ENCODE measurements at places on chromosomes 5 and 9.

- no peak for DNase-seq
These were observed 131.7 kb upstream of the VLDLR start for GRCh38 chr9:2489838-2490314.

DNA sequence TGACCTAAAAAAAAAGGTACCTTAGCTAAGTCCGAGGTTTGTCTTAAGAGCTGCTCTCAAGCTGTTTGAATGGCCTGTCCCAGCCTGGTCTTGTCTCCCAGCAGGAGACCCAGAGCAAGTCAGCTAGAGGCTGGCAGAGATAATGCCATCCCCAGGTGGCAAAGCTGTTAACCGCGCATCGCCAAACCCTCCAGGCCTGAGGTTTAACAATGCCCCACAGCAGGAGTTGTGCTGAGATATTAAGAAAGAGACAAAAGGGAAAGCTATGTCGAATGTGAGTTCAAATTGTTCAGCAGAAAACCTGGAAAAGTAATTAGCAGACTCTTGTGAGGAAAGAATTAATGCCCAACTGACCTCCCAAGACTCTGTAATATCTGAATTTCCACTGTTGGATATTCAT is 187.1 kb downstream of the FSTL4 start:
- DNase-seq, result no peak

GRCh38 chr9:70160686-70161600 is 97.8 kb upstream of the SMC5 start:
- DNase-seq, result no peak

GRCh38 chr5:1063661-1064382 is 48.0 kb downstream of the SLC12A7 start:
- no peak for DNase-seq

DNA sequence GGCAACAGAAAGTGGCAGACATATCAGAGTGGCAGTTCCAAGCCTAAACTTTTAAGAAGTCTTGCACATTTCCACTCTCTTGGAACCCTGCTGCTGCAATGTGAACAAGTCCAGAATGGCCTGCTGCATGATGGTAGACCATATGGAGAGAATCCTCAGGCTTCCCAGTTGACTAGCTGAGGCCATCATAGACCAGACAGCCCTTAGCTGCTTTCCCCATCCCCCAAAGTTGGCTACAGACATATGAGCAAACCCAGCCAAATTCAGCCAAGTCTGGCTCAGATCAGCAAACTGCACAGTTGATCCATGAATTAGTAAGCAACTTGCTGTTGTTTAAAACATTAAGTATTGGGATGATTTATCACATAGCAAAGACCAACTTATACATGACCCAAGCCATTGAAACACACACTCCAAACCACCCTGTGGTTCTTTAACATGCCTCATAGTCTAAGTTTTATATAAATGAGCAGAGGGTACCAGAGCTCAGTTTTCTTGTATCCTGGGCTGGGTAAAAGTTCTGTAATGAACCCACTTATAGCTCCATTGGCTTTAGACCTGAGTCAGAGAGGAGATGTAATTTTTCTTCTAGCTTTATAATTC is 19.9 kb downstream of the PPP3R2 start:
- no peak for DNase-seq

GRCh38 chr5:152801886-152802285 is 396.8 kb upstream of the NMUR2 start:
- no peak for DNase-seq

GRCh38 chr5:68122439-68123328 is 92.9 kb upstream of the PIK3R1 start:
- no peak for DNase-seq

- no peak for DNase-seq
These were observed 97.9 kb upstream of the MAMDC2 start for GRCh38 chr9:69945671-69946141.

- no peak for DNase-seq
These were observed 17.2 kb upstream of the SPZ1 start for GRCh38 chr5:80302636-80303035.

DNA sequence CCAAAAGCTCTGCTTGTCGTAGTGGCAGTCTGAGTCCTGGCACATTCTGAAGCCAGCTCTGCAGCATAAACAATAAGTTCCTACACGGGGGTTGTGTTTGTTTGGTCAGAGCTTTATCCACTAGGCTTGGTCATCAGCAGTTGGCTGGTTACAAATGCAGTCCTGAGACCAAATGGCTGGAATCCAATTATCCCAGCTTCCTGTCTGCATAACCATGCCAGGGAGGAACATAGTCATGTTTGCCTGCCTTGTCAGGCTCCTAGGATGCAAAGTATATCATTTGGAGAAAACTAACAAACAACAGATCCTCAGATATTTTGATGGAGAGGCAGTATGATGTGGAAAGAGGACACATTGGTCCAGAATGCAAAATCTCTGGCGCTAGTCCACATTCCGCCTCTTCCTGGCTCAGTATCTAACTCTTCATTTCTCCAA is 85.8 kb downstream of the FBXO38 start:
- DNase-seq, result no peak

DNA sequence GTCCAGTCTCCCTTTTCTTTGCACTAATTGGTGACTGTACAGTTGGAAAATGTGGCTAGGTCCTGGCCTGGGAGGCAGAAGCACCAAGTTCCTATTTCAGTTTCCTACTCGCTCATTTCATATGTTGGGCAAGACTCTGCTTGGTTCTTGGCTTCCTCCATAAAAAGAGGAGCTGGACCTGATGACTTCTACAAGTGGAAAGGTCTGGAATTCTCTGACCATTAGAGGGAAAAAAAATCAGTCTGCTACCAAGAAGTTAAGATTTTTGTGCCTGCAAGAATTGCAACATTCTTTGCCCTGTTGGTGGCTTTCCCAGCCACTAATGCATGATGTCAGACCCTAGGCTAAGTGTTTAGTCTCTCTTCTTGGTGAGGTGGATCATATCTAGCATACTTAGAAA is 91.5 kb downstream of the WDR41 start:
- DNase-seq, result no peak

DNA sequence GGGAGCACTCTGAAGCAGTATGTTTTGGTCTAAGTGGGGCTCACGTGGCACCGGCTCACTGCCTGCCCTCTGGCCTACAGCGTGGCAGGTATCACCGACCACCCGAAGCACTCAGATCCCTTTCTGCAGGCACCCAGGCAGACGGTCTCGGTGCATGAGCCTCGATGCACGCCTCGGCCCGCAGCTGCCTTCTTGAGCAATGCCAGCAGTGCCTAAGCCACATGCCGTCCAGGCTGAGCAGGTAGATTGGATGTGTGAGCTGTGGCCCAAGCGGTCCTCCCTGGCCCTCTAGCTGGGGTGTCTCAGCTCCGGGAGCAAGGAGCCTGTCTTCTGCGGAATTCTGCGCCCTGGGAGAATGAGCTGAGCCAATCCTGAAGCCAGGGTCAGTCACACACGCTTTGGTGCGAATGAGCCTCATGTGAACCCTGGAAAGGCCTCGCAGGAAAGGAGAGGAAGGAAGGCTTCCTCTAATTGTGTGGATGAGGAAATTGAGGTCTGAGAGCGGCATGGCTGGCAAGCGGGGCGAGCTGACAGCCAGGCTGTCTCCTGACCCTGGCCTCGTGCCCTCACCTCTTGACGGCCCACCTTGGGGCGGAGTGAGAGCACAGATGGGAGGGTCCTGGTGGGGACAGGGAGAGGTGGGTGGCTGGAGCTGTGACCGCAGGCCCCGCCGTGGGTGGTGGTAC is 14.4 kb downstream of the RXRA start:
- DNase-seq, result no peak

DNA sequence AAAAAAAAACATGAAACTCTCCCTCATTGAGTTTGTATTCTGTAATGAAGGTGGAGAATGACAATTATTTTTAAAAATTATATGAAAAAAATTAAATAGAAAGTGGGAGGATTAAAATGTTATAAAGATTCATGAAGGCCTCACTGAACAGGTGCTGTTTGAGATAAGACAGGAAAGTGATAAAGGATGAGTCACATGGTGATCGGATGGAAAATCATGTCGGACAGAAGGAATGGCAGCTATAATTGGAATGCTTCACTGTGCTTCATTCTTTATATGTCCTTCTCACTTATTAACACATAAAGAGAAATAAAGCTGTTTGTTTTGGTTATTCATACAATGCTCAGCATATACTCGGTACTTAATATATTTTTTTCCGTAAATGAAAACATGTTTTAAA is 464.5 kb upstream of the RGMB start:
- no peak for DNase-seq

DNA sequence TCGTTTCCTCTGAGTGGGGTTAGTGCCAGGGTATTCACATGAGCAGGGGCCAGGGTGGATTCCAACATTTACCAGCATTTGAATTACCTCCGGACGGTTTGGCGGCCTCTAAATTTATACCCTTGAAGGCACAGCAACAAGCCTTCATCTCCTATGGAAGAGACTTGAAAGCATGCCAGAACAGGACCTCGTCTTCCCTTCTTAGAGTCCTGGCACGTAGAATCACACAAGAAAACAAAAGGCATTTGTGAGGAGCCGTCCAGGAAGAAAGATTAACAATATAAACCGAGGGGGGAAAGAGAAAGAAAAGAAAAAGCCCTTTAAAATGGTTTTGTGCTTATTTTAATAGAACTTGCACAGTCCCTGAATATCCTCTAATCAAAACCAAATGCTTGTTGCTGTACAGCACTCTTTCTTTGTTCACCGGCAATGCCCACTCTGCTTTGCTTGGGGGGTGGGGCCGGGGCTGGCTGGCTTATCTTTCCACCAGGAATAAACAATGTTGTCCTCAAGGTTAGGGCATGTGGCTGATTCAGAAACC is 575.8 kb upstream of the ZNF462 start:
- DNase-seq, result no peak

- no peak for DNase-seq
These were observed 114.3 kb downstream of the SNCAIP start for GRCh38 chr5:122426301-122426700.

DNA sequence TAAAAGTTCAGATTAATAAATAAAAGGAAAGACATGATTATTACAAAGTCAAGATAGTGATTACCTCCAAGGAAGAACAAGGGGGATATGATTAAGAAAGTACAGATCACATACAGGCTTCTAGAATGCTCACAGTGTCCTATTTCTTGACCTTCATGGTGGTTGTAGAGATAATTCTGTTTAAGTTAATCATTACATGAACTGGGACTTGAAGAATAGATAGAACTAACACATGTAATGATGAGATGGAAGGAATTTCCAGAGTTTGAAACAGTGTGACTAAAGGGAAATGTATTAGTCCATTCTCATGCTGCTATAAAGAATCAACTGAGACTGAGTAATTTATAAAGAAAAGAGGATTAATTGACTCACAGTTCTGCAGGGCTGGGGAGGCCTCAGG is 72.7 kb downstream of the LURAP1L start:
- no peak for DNase-seq

GRCh38 chr5:87147441-87147840 is 120.2 kb upstream of the RASA1 start:
- DNase-seq, result no peak

DNA sequence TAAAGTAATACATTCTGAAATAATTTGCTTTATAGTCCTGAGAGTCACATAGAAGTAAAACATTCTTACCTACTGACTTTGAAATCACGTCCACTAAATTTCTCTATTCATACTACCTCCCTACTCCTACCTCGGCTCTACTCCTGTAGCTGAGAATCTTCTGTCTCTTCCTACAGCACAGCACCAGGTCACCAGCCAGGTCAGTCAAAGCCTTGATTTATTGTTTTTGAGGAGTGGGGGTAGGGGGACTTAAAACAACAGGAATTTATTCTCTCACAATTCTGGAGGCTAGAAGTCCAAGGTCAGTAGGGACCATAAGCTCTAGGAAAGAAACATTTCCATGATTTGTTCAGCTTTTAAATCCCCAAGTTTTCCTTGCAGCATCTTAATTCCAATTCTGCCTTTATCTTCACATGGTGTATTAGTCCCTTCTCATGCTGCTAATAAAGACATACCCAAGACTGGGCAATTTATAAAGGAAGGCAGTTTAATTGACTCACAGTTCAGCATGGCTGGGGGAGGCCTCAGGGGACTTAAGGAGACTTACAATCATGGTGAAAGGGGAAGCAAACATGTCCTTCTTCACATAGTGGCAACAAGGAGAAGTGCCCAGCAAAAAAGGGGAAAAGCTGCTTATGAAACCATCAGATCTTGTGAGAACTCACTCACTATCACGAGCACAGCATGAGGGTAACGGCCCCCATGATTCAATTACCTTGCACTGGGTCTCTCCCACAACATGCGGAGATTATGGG is 49.6 kb upstream of the CCNG1 start:
- DNase-seq, result no peak

DNA sequence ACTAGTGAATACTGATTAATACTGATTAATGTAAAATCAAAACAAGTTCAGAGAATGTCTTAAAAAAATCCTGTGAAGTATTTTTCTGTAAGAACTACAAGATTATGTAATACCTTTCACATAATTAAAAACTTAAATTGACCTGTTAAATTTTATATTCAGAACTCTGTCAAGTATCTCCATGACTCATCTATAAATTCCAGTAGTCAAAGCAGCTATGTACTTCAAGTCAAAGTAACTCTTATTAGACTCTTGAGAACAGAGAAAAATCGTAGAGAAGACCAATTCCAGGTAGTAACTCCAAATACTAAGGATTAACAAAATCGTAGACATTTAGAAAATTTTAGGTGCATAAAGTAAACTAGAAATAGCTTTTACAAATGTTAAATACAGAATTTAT is 77.1 kb downstream of the HOMER1 start:
- no peak for DNase-seq

DNA sequence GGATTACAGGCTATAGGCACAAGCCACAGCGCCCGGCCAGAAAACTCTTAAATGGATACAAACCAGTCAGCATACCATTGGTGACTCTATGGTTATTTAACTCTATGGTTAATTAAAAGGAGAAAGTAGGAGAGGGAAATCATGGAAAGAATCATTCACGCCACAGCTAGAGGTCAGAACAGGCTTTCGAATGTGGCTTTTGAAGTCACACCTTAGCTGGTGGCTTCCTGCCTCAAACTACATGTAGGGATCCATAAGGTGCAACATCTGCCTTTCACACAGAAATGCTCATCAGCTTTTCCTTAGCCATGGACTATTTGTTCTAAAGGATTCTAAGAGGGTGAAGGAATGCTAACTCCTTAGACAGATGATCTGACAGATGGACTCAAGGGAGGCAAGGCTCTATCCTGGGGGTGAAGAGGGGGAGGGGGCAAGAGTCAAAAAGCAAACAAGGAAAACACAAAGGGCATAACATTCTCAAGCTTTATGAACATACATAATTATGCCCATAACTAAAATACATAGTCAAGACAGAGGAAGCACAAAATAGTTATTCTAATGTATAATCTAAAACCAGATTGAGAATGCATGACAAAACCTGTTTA is 130.9 kb downstream of the EFNA5 start:
- no peak for DNase-seq

DNA sequence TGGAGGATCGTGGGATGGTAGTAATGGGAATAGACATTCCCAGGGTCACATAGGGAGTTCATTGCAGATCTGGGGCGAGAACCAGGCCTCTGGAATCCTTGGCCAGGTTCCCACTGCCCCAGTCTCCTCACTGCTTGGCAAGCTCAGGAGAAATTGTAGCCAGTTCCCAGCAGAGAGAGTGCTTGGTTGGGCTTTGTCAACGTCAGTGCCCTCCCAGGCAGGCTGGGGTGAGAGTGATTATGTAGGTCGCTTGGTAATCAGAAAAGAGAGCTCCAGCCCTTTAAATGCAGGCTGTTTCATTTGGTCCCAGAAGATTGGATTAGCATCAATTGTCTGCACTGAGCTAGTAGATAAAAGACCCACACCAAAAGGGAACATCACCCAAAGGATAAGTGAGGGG is 51.8 kb upstream of the GALNT10 start:
- no peak for DNase-seq
